ENCODE measurements at places on chromosomes 2 and 18. TPM values are rescaled to one million over a fixed set of nuclear protein-coding genes. Genes with fewer than 3 reads are reported as not detected.

DNA sequence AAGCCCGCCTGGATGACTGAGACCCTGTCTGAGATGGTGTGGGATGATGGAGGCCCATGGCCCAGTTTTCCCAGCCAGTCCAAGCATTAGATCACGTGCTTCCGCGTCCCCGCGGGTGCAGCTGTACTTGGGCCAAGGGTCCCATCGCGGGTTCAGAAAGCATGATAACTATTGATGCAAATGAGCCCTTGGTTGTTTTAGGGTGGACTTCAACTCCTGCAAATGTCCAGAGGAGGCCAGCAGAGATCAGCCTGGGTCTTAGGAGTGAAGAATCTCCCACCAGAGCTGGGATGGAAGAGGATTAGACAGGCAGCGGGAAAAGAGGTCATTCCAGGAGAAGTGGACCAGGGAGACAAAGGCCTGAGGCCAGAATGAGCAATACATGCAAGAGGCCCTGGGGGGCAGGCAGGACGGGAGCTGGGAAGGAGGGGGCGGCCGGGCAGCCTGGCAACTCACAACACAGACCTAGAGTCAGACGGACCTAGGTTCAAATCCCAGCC is 89.9 kb upstream of the TMEM247 start:
- no peak for DNase-seq

- no peak for DNase-seq
These were observed 124.8 kb downstream of the FIGN start for GRCh38 chr2:163610817-163611556.

SERPINB12 gene
- polyA plus RNA-seq: not detected

GRCh38 chr2:30649278-30649677 is 158.0 kb downstream of the CAPN13 start:
- no peak for DNase-seq

DNA sequence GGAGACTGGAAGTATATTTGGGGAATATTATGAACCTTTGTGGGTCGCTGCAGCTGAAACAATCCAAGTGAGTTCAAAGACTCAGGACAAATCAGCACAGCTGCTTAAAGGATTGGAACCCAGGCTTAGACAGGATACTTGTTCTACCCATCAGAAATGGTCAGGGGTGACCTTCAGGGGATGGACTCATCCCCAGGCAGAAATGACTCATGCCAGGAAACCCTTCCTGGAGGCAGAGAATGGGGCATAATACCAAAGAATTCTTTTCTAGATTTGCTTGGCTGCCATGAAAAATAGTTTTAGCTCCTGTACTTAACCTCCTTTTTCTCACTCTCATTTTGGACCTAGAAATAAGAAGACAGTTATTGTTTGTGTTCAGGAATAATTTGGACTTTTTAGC is 425.5 kb downstream of the TSN start:
- DNase-seq: no peak

DNA sequence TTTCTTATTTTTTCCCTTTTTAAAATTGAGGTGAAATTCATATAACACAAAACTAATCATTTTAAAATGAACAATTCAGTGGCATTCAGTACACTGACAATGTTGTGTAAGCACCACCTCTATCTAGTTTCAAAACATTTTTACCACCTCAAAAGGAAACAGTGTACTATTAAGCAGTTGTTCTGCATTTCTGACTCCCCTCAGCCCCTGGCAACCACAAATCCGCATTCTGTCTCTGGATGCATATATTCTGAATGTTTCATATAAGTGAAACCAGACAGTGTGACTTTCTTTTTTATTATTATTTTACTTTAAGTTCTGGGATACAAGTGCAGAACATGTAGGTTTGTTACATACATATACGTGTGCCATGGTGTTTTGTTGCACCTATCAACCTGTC is 19.2 kb upstream of the TANK start:
- no peak for DNase-seq

- no peak for DNase-seq
These were observed 345.2 kb downstream of the ALK start for GRCh38 chr2:29576231-29576630.

DYSF gene
- 0.23 TPM for polyA plus RNA-seq

DNA sequence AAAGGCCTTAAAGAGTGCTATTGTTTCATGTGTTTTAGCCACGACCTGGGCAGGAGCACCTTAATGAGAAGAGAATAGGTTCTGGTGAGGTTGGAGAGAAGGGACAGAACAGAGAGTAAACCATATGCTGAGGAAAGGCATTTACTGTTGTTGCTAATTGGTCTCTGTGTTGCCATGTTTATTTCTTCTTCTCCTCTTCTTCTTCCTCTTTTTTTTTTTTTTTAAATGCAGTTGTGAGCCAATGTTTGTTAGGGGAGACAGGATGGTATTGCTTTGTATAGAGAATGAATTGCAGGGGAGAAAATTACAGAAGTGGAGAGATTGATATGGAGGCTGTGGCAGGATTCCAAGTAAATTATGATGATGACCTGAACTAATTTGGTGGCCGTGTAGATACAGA is 2.6 kb downstream of the SCN9A start:
- no peak for DNase-seq

DNA sequence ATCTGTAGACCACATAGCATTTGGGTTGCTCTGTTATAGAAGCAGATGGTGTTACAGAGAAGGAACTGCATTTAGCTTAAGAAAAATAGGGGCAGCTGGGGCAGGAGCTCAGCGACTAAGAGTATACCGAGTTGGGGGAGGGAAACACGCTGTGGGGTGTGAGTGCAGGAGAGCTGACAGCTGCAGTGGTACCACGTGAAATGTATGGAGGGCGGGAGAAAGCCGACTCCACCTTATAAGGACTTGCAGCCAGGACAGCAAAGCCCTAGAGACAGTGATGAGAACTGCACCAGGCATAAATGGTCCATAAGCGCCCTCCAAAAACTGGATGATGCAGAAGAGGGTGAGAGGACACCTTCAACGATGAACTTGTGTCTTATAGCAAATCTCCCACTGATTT is 237.6 kb downstream of the PRKCE start:
- DNase-seq: peak; percentile 45

GRCh38 chr2:132757676-132758075 is 87.7 kb upstream of the LYPD1 start:
- DNase-seq: no peak

DNA sequence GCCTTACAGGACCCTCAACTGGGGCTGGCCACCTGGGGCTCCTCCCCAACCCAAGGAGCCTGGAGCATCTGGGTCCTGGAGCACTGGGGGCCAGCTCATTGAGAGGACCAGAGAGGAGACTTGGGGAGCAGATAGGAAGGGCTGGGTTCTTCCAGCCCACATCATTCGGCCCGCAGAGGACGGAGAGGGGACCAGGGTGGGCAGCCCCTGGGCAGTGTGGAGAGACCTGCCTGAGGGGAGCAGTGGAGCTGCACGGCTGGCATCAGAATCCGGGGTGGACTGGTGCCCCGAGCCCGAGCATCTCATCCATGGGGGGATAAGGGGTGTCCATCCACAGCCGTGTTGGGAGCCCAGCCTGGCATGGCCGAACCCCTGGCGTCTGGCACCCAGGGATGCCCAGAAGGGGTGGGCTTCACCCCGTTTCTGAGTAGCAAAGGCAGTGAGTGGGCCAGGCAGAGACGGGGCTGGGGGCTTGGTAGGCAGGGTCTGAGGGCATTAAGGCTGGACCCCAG is 11.3 kb downstream of the GPC1 start:
- DNase-seq: no peak

EMILIN2 gene
- polyA plus RNA-seq: 0.40 TPM

PAX8 gene
- 0.78 TPM for polyA plus RNA-seq

DNA sequence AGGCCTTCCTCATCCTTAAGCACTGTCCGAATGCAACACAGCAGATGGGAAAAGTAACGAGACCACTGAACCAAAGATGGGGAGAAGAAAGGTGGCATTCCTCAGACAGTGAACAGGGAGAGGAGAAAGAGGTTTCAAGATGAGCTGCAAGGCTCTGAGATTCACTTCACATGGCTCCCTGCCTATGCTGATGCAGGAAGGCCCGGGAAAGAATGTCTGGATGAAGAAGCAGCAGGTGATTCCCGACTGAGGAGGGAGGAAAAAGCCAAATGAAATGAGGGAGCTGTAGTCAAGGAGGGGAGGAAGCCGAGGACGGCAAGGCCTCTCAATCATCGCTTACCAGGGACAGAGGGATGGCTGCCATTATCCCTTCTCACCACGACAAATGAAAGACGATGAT is 98.5 kb upstream of the BOD1L2 start:
- DNase-seq: no peak

SAG gene
- not detected for polyA plus RNA-seq

TNFAIP6 gene
- polyA plus RNA-seq: not detected

GRCh38 chr2:29733965-29734364 is 187.4 kb downstream of the ALK start:
- DNase-seq: no peak

UGT1A4 gene
- not detected for polyA plus RNA-seq

C2orf78 gene
- polyA plus RNA-seq: 0.45 TPM

CRYGD gene
- polyA plus RNA-seq: not detected

GRCh38 chr2:27977731-27978312 is 87.3 kb downstream of the BABAM2 start:
- no peak for DNase-seq

REEP1 gene
- 0.21 TPM for polyA plus RNA-seq

TMEM37 gene
- 0.64 TPM for polyA plus RNA-seq

DNA sequence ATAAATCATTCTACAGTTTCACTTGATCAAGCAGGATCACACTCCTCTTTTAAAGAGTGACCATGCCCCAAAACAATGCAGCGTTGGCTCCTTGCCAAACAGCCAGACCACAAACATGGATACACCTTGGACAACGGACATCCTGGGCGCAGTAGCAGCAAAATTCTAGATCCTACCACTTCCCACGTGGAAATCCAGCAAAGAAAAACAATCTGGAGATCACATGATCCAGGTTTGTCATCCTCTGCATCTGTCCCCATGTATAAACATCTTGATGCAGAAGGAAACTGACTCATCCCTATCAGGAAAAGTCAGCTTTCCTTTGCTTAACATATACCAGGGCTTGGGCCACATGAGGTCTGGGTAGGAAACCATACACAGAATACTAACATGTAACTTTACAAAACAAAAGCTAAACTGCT is 53.1 kb downstream of the ZNF521 start:
- peak; percentile 33 for DNase-seq
